ENCODE measurements at places on chromosomes 12 and 14. TPM values are rescaled to one million over a fixed set of nuclear protein-coding genes. Genes with fewer than 3 reads are reported as not detected.

RTL1 gene
- total RNA-seq, result not detected

FOXM1 gene
- total RNA-seq, result 49.9 TPM

PLEKHG7 gene
- not detected for total RNA-seq

PLXNC1 gene
- total RNA-seq, result 2.4 TPM

TMTC2 gene
- 1.7 TPM for total RNA-seq

SDSL gene
- total RNA-seq, result 21.1 TPM

TAS2R42 gene
- total RNA-seq, result not detected

ADGRD1 gene
- total RNA-seq, result 0.68 TPM

KRT83 gene
- total RNA-seq, result 14.5 TPM

MGAT4C gene
- total RNA-seq, result not detected

GLI1 gene
- total RNA-seq, result not detected

SNX6 gene
- 85.9 TPM for total RNA-seq

AMN gene
- total RNA-seq, result 0.29 TPM

GPR137C gene
- 0.10 TPM for total RNA-seq

CACNA1C gene
- not detected for total RNA-seq

ADAM21 gene
- 0.37 TPM for total RNA-seq

SIRT4 gene
- 0.61 TPM for total RNA-seq

TAMALIN gene
- total RNA-seq, result 0.39 TPM

LHX5 gene
- not detected for total RNA-seq

GALNT6 gene
- total RNA-seq, result 24.8 TPM

IAPP gene
- total RNA-seq, result not detected

HPD gene
- total RNA-seq, result not detected

MYG1 gene
- total RNA-seq, result 80.9 TPM

KRT73 gene
- not detected for total RNA-seq

NOVA1 gene
- not detected for total RNA-seq

LALBA gene
- not detected for total RNA-seq

PRPH gene
- total RNA-seq, result 1.4 TPM

ST8SIA1 gene
- total RNA-seq, result 4.7 TPM

LRRK2 gene
- total RNA-seq, result 4.5 TPM

TDRD9 gene
- 0.91 TPM for total RNA-seq

BAZ1A gene
- total RNA-seq, result 33.3 TPM

ACVRL1 gene
- total RNA-seq, result not detected

TMEM253 gene
- 1.6 TPM for total RNA-seq

EEA1 gene
- total RNA-seq, result 46.3 TPM

IGF1 gene
- not detected for total RNA-seq

TAS2R13 gene
- total RNA-seq, result 0.68 TPM

KCNA1 gene
- total RNA-seq, result not detected

MAP3K9 gene
- total RNA-seq, result 18.6 TPM

CD27 gene
- not detected for total RNA-seq

RNASE2 gene
- not detected for total RNA-seq

IL31 gene
- total RNA-seq, result not detected

LUM gene
- not detected for total RNA-seq

SYCP3 gene
- total RNA-seq, result not detected

CELA1 gene
- total RNA-seq, result not detected

DLGAP5 gene
- 17.6 TPM for total RNA-seq

MYO1H gene
- total RNA-seq, result not detected

CLEC9A gene
- total RNA-seq, result not detected

RNASE3 gene
- total RNA-seq, result not detected

ALKBH1 gene
- total RNA-seq, result 14.4 TPM

IL23A gene
- 0.61 TPM for total RNA-seq
